IMR-90 (cell line): ENCODE measurements at places on chromosomes 7 and 10. TPM values are rescaled to one million over a fixed set of nuclear protein-coding genes. Genes with fewer than 3 reads are reported as not detected.
A peak's percentile ranks its signal among the peaks of the same experiment; 100 is the strongest.

Gene SFRP5
- total RNA-seq = not detected in 2 replicates

Gene SH2B2
- total RNA-seq = 0.36 and 0.56 TPM in 2 replicates

Gene PDE6C
- total RNA-seq = not detected in 2 replicates

Gene PRSS37
- not detected in 2 replicates for total RNA-seq

Gene MLLT10
- 29.0 and 31.9 TPM in 2 replicates for total RNA-seq

Gene ZC3HAV1L
- total RNA-seq = 4.5 and 4.7 TPM in 2 replicates

- no peak for DNase-seq
Observed at GRCh38 chr10:123808286-123808685, 83.3 kb downstream of the CPXM2 start.

GRCh38 chr10:7533657-7534479, 123.0 kb upstream of the SFMBT2 start:
- DNase-seq = no peak

DNA sequence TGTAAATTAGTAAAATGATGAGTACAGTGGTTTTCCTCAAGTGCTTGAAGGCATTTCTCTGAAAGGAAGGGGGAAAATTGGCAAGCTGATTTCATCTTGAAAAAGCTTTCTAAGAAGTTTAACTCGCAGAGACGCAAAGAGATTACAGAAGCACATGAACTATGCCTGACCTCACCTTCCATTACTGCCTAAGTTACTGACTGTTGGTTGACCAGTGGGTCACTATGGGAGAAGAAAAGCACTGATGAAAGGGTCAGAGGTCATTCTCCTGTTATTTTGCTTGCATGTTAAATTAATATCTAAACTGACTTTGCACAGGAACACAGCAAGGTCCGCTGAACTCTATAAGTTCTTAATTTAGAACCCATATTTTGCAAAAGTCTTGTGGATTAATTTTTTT, 225.6 kb downstream of the ARL4A start:
- DNase-seq = no peak

GRCh38 chr7:101562531-101563197, 66.4 kb downstream of the MYL10 start:
- no peak for DNase-seq

GRCh38 chr7:80517282-80517747, 5.5 kb upstream of the GNAT3 start:
- DNase-seq = no peak

DNA sequence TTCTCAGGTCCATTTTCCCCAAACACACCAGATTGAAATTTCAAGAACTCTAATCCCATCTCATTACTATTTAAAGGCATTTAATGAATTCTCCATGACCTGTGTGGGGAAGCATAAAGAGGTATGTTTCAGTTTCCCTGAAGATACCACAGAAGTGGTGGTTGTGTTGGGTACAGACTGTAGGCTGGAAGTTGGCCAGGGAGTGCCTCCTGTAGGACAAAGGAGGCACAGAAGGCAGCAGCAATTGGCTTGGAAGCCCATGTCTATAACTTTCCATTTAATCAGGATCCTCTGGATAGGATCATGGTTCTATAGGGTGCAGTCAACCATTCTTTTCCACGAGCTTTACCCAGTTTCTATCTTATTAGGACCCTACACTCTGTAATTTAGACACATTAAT, 8.6 kb upstream of the BET1 start:
- DNase-seq = no peak

DNA sequence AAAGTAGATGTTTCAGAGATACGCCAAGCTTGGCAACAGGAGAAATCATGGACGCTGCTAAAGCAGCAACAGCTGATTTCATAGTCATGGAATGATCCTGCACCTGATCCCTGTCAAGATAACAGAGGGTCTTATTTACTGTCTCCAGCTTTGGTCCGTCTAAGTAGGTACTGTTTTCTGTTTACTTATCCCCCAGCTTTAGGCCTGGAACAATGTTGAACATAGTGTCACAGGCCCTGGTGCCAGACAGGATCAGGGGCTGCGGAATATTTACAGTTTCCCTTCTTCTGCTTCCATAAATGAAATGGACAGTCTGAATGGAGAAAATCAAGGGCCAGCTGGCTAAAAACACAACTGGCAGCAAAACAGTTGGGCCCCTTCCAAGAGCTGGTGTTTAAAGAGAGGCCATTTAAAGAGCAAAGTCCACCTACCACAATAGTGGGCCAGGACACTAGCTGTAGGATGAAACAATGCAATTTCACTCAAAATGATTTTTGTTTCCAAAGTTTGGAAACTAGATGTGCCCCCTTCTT, 2.9 kb downstream of the GPR37 start:
- peak; percentile 16 for DNase-seq

GRCh38 chr7:1042492-1042833, 1.9 kb upstream of the GPR146 start:
- no peak for DNase-seq
